Effector CD4-positive, alpha-beta T cell (primary cell): ENCODE measurements at places on chromosomes 7 and 10.

DNA sequence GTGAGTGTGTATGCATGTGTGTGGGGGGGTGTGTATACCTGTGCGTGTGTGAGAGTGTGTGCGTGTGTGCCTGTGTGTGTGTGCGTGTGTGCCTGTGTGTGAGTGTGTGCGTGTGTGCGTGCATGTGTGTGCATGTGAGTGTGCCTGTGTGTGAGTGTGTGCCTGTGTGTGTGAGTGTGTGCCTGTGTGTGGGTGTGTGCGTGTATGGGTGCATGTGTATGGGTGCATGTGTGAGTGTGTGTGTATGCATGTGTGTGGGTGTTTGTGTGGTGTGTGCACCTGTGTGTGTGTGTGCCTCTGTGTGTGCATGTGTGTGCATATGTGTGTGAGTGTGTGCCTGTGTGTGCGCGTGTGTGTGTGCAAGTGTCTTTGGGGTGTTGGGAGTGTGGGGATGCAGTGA, 6.4 kb downstream of the ANTXRL start:
- DNase-seq = no peak

- no peak for DNase-seq
These were observed 141.2 kb upstream of the C1QL3 start for GRCh38 chr10:16662923-16663322.

DNA sequence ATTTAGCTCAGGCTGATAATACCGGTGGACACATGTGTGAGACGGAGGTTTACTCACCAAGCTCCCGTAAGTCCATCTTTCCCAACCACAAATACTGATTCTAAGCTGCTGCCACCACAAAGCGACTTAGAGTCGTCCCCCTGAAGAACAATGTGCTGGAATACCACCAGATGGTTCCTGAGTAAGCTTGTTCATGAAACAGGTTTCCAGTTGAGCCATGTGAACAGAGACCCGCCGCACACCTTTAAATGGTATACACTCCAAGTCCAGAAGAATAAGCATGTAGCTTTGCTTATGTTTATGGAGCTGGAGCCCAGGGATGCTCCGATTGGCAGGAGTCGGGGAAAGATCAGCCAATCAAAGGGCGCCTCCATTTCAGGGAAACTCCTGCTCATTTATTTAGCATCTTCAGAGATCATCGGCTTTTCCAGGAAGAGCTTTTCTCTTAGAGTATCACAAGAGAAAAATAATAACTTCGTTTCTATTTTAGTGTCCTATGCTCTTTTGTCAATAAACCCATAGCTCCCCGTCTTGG, 261.6 kb upstream of the AOAH start:
- DNase-seq = no peak

GRCh38 chr10:127556916-127557315, 7.8 kb downstream of the NPS start:
- no peak for DNase-seq

GRCh38 chr7:28044825-28045224, 135.8 kb downstream of the JAZF1 start:
- no peak for DNase-seq

DNA sequence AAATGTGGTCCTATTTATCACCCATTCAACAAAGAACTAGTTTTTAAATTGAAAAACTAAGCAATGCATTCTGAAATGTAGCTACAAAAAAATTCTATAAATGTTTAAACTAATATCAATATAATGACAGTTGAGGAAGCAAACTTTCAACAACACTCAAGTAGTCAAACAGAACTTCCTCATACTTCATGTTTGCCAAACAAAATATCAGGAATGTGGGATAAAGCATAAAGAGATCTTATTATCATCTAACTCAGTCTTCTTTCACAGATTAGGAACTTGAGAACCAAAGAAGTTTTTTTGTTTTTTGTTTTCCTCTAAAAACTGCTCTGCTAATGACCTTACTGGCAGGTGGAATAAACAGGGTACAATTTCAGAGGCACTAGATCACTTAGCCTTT, 116.2 kb downstream of the JAZF1 start:
- DNase-seq = no peak

DNA sequence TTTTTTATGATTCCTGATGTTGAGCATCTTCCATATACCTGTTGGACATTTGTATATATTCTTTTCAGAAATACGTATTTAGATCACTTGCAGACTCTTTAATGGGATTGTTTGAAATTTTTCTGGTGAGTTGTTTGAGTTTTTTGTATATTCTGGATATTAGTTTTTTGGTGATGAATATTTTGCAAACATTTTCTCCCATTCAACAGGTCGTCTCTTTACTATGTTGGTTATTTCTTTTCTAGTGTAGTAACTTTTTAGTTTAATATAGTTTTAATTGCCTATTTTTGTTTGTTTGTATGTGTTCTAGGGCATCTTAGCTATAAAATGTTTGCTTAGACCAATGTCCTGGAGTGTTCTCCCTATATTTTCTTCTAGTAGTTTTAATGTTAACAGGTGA, 72.7 kb downstream of the ZWINT start:
- DNase-seq = no peak

DNA sequence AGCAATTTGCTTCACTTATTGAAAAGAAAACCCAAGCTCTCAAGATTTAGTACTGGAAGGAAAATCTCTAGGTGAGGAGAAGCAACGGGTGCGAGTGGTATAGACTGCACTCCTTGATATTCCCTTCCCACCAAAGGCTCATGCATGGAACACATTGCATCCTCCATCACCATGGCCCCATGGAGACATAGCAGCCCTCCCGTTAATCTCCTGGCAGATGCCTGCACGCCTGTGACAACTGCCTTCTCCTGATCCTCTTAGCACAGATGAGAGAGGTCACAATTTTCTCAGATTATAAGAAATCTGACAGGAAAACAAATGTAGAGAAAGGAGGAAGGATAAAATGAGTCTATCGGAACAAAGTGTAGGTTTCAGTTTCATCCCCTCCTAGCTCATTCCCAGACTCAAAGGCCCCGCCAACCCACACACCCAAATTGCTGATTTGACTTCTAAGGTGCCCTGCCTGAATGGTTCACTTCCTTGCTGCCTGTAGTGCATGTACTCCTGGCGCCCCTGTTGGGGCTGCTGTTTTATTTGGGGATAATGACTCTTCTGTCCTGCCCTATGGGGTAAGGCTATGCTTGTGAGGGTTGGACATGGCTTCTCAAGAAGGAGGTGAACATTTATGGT, 50.0 kb downstream of the PLXNA4 start:
- no peak for DNase-seq

- no peak for DNase-seq
These were observed 2.9 kb downstream of the NPC1L1 start for GRCh38 chr7:44538093-44538797.

GRCh38 chr7:140676306-140676705, 3.6 kb downstream of the ADCK2 start:
- no peak for DNase-seq

DNA sequence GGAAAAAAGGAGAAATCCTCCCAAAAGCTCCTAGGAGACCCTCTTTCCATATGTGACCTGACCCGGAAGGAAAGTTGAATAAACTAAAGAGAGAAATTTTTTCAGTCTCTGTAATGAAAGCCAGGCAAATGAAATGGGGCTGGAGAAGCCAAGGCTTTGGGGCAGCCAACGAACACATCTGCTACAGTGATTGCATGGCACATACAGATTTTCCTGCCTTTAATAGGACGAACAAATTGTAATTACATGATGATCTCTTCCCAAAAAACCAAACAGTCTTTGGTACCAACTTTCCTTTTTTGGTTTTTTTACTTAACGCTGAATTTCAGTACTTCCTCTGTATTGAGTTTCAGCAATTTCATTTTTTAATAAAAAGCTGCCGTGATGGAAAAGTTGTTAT, 23.5 kb upstream of the PTN start:
- DNase-seq = no peak

DNA sequence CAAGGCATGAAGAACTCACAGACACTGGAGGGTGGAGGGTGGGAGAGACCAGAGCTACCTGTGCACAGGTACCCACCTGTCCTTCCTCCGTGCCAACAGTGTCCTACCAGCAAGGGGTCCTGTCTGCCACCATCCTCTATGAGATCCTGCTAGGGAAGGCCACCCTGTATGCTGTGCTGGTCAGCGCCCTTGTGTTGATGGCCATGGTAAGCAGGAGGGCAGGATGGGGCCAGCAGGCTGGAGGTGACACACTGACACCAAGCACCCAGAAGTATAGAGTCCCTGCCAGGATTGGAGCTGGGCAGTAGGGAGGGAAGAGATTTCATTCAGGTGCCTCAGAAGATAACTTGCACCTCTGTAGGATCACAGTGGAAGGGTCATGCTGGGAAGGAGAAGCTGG, 21.8 kb downstream of the PRSS2 start:
- no peak for DNase-seq

DNA sequence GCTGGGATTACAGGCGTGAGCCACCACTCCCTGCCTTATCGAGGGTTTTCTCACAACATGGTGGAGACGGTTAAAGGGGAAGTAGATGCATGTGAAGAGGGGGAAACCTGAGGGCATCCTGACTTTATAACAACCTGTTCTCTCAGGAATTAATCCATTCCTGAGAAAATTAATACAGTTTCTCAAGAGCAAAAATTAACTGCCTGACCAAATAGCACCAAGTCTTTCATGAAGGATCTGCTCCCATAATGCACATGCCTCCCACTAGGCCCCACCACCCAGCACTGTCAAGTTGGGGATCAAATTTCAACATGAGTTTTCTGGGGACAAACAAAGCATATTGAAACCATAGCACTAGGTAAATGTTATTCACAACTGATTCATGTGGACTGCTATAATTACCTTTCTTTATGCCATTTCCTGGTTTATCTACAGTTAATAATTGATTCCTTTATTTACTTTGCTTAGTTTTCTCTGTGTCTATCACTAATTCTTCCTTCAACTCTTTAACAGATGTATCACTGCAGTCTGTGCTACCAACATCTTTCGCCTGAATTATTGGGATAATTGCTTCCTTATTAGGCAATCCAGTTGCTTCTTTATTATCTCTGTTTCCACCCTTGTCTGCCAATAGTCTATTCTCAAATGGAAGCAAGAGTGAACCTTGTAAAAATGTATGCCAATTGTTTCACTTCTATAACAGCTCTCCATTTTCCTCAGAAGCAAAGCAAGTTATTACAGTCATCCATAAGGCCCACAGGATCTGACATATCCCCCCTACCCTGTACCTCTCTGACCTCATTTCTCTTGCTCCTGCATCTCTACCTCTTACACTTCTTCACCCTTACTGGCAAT, 12.9 kb upstream of the MICU1 start:
- DNase-seq = no peak

GRCh38 chr7:117401293-117402002, 25.8 kb downstream of the ASZ1 start:
- DNase-seq = no peak

GRCh38 chr7:126185959-126186580, 1066.7 kb downstream of the GRM8 start:
- no peak for DNase-seq

DNA sequence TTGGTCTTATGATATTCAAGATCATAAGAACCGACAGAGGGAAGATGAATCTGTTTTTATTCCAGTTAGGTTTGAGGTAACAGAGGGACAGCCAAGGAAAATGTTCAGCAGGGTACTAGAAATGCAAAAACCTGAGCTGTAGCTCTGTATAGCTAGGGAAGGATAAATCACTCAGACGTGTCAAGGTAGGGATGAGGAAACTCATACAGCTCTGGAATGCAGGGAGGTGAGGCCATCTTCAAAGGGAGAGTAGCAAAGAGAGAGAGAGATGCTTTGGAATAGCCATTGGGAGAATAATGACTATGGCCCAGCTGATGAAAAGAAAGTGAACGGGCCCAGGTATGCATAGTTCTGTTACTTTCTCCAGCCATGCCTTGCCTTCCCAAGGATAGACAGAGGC, 77.8 kb downstream of the PAX2 start:
- no peak for DNase-seq

DNA sequence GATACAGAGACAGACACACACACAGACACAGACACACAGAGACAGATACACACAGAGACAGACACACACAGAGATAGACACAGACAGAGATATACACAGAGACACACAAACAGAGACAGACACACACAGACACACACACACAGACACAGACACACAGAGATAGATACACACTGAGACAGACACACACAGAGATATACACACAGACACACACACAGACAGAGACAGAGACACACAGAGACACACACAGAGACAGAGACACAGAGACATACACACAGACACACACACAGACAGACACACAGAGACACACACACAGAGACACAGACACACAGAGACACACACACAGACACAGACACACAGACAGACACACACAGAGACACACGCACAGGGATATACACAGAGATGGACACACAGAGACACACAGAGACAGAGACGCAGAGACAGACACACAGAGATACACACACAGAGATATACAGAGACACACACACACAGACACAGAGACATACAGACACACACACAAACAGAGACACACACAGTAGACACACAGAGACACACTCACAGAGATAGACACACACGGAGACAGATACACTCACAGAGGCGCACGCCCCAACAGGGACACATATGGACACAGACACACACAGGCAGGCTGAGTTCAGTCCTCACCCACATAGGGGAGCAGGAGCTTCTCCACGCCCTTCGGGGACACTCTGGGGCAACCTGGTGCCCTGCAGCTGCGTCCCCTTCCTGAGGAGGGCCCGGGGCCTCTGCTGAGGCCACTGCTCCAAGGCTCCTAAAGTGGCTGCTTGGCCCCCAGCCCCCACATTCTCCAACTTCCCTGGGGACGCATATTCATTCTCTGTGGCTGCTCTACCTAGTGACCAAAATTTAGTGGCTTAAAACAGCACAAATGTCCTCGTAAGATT, 10.3 kb upstream of the PPP2R2D start:
- DNase-seq = no peak

GRCh38 chr7:115822380-115822779, 208.2 kb downstream of the TFEC start:
- no peak for DNase-seq

DNA sequence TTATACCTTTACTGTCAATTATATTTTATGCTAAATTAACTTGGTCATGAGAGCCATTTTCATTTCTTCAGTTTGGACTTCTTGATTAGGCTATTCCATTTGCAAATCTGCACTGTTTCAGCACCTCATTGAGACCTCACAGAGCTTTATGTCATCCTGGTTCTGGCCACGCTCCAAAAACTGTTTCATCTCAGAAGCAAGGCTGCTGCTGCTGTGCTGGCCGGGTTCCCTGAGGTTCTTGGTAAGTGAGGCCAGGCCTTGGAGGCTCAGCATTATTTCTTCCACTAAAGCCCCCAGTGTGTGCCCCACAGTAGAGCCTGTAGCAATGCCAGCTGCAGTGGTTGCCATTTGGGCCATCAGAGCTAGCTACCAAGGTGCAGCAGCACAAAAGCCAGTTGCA, 7.8 kb upstream of the ZNF485 start:
- DNase-seq = no peak

DNA sequence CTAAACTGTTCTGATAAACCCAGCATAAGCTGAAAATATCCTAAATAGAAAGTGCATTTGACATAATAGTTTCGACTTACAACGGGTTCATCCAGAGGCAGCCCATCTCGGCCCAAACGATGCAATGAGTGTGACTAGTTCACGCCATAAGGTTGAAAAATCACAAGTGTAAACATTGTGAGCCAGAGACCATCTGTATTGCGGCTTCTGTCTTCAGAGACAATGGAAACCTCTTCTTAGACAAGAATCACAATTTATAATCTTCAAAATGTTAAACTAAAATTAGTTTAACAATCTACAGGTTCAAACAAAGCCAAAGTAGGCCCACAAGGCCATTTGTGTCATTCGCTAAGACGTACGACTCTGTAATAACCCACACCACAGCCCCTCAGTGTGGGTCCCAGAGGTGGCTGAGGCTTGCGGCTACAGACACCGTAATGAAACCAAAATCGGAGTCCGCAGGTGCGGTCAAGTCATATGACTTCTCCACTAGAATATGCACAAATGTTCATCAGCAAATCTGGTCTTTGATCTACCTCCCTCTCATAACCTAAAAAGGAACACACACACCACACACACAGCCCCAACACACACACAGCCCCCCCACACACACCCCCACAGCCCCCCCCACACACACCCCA, 81.8 kb downstream of the DIP2C start:
- no peak for DNase-seq
